ENCODE measurements at places on chromosomes 7 and 10. TPM values are rescaled to one million over a fixed set of nuclear protein-coding genes. Genes with fewer than 3 reads are reported as not detected.

DNA sequence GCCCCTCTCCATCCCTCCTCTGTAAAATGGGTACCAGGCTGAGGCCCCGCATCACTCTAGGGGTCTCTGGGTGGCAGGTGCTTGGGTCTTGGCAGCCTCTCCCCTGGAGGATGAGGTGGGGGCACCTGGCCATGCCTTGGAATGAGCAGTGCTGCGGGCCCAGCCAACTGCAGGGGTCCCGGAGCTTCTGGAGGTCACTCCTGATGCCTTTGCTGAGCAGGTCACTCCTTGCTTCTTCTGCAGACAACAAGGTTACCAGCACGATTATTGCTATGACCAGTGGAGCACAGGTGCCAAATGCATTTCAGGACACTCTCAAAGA lies 22.4 kb upstream of the ZNF488 start:
- DNase-seq, result no peak

DNA sequence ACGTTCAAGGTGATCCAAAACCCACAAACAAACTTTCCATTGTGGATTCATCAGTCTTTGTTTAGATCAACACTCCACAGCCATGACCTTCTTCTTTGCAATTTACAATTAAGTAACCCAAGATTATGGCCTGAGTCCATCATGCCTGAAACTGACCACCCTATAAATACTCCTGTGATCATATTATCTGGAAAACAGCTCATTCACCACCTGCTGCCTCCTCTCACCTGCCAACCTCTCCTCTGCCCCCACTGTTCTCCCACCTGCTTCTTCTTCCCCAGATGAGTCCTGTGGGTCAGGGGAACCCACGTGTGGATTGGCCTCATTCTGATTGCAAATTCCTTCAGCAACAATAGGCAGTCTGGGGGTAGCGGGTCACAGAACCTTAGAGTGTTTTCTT lies 81.4 kb downstream of the ABLIM1 start:
- DNase-seq, result no peak

DNA sequence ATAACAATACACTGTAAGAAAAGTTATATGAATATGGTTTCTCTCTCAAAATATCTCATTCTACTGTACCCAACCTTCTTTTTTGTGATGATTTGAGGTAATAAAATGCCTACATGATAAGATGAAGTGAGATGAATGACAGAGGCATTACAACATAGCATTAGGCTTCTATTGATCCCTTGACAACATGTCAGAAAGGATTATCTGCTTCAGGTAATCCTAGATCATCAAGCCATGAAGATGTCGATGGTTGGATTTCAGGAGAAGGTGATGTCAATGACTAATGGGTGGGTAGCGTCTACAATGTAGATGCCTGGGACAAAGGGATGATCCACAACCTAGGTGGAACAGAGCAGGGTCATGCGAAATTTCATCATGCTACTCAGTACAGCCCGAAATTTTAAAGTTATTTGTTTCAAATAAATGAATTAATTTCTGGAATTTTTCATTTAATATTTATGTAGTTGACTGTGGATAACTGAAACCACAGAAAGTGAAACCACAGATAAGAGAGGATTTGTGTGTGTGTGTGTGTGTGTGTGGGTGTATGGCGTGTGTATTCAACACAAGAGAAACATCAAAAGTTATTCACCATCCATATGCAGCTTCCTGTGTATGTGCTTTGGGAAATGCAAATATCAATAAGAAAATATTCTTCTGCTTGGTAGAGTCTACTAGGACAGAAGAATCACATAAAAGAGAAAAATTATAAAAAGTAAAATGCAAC lies 77.0 kb downstream of the MAGI2 start:
- DNase-seq, result no peak

- peak; percentile 23 for DNase-seq
These were observed 592.5 kb downstream of the ARL4A start for GRCh38 chr7:13279854-13280435.

DNA sequence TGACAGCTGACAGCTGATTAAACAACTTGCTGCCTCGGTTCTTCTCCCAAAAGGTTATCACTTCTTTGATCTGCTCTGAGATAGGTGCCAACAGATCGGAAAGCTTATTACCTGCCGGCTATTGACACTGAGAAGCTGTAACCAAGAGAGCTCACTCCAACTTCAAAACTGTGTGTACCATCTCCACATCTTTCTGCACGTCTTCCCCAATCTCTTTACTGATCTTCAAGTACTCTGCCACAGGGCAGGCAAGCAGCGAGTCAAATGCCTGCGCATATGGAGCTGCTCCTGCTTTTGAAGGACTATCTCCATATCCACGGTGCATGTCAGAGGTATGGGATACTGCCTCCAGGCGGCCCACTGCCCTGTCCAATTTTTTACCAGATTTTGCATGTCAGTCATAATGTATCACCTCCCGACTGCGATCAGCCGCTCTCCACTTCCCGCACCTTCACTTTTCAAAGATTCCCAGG lies 352 bp upstream of the ZNF485 start:
- DNase-seq, result no peak

- DNase-seq, result no peak
These were observed 70.3 kb downstream of the CCSER2 start for GRCh38 chr10:84398696-84399095.

- DNase-seq, result no peak
These were observed 82.3 kb downstream of the UBE3C start for GRCh38 chr7:157220916-157221569.

DNA sequence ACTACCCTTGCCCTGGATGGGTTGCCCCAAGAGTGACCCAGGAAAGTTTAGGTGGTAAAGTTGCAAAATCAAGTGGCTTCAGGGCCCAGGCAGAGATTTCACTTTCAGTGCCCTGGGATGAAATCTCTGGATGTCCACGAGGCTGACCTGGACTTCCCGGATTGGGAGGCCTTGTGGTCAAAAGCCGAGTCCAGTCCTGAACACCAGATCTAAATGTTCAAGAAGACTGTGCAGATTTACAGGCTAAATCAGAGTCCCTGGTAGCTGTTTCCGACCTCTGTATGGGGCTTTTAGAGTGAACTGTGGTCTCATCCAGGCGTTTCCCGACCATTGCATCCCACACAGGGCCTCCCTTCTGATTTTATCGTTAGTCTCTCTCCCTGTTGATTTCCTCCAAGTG lies 95.3 kb downstream of the WDR11 start:
- DNase-seq, result no peak

GRCh38 chr10:119398996-119399395 lies 143.5 kb downstream of the RGS10 start:
- no peak for DNase-seq

GRCh38 chr7:95595746-95596197 lies 544 bp downstream of the PDK4 start:
- no peak for DNase-seq

DNA sequence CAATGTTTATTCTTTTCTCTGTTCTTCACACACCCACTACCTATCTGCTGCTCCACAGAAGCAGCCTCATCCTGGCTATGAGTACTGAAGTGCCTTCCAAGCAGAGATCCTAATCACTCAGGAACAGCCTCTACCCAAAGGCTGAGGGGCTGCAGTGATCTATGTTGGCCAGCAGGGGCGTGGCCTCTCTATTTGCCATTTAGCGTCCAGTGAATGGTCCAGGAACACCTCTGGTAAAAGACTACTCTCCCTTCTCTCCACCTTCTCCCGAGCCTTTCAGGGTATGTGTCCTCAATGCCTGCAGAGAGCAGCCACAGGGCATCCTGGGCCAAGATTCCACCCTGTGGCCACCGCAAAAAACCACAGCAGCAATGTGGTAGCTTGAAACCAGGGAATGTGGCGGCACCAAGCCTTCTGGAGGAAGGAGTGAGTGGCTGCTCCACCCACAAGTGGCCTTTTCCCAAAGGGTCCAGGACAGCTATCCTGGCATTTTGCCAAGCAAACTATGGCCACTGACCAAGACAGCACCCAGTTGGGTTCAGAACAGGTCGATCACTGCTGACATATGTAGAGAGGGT lies 70.9 kb downstream of the SYPL1 start:
- DNase-seq, result peak; percentile 62

DNA sequence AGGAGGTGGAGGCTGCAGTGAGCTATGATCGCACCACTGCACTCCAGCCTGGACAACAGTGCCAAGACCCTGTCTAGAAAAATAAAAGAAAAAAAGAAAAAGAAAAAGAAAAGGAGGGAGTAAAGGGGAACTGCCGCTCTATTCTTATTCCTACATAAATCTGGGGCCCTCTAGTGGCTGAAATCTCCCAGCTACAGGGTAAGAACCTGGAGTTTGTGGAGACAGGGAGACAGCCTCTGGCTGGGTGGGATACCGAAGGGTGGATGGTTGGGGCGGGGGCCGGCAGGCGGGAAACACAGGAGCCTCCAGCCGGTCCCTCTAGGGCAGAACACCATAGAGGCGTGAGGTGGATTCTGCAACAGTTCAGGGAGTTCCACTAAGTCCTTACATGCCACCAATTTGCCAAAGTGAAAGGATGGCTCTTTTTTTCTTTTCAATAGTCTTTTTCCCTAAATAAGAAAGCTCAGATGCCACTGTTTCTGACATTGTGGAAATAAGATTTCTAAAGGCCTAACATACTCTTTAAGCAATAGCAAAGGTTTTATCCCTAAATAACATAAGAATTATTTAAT lies 117.3 kb downstream of the SVIL start:
- DNase-seq, result no peak

DNA sequence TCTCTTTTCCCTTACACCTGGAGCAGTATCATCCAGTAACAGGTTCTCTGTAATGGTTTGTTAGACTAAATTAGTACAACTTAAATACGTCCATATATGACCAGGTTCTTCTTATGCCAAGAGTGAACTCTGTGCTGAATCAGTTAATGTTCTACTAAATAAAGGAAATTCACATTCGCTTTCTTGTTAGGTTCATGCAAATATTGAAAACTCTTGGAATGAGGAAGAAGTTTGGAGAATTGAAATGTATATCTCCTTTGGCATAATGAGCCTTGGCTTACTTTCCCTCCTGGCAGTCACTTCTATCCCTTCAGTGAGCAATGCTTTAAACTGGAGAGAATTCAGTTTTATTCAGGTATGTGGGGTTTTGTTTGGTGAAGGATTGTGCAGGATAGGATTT lies 15.3 kb upstream of the CFAP69 start:
- no peak for DNase-seq

- DNase-seq, result no peak
These were observed 38.1 kb upstream of the GPR141 start for GRCh38 chr7:37645282-37646050.

GRCh38 chr10:133422807-133423771 lies 1.3 kb downstream of the SPRN start:
- peak; percentile 34 for DNase-seq

DNA sequence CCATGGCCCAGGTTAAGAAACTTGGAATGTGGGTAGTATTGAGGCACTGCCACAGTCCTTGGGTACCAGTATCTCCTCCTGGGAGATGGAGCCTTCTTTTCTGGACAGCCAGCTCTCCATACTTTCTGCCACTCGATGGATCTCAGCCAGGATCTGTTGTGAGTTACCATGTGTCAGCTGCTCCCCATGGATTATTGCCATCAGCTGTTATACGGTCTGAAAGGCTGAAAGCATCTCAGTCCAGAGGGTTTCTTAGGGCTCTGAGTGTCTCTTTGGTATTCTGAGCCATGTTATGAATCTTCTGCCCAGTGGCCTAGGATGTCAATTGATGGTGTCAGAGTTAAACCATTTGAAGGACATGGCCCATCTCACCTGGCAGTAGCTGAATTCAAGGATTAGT lies 197.5 kb downstream of the C7orf25 start:
- no peak for DNase-seq

- no peak for DNase-seq
These were observed 72.1 kb downstream of the VOPP1 start for GRCh38 chr7:55500117-55500756.

GRCh38 chr7:120615703-120616102 lies 242.2 kb downstream of the TSPAN12 start:
- DNase-seq, result no peak

GRCh38 chr10:101126684-101127628 lies 4.1 kb upstream of the TLX1 start:
- no peak for DNase-seq

- no peak for DNase-seq
These were observed 80.4 kb upstream of the PRKCQ start for GRCh38 chr10:6660460-6660859.

DNA sequence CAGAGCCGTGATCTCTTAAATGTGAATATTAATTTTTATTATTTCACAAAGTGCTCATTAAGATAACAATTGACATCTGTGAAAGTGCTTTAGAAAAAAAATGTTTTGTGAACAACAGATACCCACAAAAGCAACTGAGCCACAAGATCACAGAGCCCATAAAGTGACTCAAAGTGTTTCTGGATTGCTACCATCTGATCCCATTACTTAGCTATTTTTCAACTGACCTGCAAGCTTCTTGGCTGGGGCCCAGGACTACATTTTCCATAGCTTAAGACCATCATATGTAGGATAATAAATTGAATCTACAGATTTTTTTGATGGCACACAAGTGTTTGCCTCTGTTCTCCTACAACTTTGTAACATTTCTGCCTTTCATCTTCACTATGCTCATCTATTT lies 674.4 kb downstream of the PHTF2 start:
- DNase-seq, result no peak

DNA sequence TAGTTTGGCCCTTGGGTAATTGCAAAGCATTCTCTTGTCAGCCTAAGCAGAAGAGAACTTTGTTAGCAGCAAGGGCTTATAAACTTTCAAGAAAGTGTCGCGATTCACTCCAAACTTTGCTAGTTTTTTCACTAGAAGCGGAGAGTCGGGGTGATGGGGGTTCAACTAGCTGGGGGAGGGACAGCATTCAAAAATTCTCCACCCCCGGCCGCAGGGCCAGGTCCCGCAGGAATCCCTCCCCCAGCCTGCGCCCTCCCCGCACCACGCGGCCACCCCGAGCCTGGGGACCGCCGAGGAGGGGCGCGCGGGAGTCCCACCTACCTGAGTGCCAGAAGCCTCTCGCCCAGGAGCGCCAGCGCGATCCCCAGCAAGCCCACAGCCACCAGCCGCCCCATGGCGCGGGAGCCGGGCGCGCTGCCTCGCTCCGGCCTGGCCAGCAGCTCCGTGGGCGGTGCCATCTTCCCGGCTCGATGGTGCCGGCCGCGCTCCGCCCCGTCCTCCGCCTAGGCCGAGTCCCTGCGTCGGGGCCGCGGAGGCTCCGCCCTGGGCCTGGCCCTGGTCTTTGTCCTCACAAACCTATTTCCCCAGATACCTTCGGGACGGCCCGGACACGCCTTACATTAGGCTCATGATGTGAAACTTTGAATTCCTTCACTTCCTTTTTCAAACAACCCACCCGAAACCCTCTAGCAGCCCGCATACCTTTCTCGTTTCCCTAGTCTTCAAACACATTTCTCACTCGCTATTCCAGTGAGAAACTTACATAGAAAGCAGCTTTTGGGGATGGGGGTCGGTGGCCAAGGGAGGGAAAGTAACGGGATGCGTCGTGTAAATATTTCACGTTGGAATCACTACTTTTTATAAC lies at the start of gene PON2:
TSS of gene PON2 (minus strand) at position 472 of the 865 bp plus-strand sequence. CDS start at position 395, 77 bp downstream.
- peak; percentile 66 for DNase-seq

- no peak for DNase-seq
These were observed 465.4 kb downstream of the ETV1 start for GRCh38 chr7:13524076-13524475.

GRCh38 chr7:157682946-157683746 lies 346.3 kb downstream of the DNAJB6 start:
- DNase-seq, result no peak

AKAP9 gene
- 106 TPM for total RNA-seq

HTR7 gene
- not detected for total RNA-seq

A1CF gene
- not detected for total RNA-seq

RBP3 gene
- total RNA-seq, result not detected

FXYD4 gene
- total RNA-seq, result not detected

NME8 gene
- total RNA-seq, result not detected

MARVELD1 gene
- total RNA-seq, result 0.54 TPM

PRKAR1B gene
- total RNA-seq, result 8.0 TPM

KCNH2 gene
- 0.87 TPM for total RNA-seq

LIPN gene
- total RNA-seq, result not detected

RARRES2 gene
- 0.46 TPM for total RNA-seq

RTKN2 gene
- 0.53 TPM for total RNA-seq
